ENCODE measurements at places on chromosomes 1 and 21.
A peak's percentile ranks its signal among the peaks of the same experiment; 100 is the strongest.

GRCh38 chr1:198788561-198789064 lies 149.8 kb downstream of the PTPRC start:
- peak; percentile 22 for DNase-seq

- DNase-seq: no peak
These were observed 30.9 kb upstream of the PIGK start for GRCh38 chr1:77250126-77250525.

DNA sequence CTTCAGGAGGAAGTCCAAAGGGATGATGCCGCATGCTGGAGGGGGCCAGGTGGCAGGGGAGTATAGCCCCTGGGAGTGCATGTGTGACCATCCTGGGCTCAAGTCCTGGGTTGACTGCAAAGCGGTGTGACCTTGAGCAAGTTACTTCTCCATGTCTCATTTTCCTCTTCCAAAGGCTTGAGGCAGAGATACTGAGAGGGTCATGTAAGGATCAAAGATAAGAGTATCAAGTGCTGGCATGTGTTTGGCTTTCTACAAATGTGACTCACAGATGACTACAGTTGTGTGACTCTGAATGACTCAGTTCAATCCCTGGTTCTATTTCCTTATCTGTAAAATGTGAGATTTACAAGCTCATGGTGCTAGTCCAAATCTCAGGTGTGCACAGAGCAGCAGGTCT lies 26.1 kb downstream of the PROK1 start:
- DNase-seq: peak; percentile 71

DNA sequence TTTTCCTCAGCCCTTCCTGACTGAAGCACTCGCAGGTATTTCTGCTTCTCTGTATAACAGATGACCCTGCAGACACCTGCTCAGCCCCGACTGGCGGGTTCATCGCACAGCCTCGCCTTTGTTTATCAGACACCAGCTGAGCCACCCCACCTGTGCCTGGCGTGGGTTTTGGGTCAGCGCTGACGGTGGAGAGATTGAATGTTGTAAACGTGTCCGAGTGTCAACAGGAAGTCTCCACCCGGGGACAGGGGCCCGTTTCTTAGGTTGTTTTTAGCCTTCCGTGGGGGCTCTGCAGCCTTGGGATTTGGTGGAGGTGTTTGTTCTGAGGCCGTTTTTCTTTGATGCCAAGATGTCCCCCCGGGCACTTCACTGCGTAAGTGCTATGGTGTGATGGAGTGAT lies 60.1 kb downstream of the COL18A1 start:
- no peak for DNase-seq

DNA sequence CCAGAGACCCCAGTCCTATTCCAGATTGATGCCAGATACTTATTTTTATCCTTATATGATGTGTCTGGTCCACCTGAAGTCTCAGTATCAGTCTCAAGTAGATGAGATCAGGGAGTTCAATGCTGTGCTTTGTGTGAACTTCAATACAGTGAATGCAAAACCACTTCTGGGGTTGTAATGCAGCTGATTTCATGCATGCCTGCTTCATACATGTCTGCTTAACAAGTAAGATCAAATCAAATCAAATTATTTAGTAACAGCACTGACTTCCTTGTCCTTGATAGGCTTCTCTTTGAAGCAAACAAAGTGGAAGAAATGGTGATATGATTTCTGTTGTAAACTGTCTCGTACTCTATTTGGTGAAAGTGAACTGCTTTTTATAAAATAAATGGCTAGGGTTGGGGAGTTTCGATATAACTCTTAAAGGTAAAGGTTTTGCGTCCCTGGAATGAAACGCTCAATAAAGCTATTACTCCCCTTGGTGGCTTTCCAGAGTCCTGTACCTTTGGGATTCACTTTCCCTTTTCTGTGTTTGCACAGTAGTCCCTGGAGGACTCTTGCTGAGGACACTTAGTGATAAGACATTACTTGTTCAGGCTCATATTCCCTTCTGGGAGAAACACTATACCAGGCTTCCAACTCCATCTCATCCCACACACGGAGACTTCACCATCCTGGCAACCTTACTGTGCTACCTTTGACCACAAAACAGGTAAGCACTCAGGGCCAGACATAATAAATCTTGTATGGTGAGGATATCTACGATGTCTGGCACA lies 59.3 kb downstream of the FH start:
- DNase-seq: no peak

- peak; percentile 26 for DNase-seq
These were observed 35.0 kb upstream of the HUNK start for GRCh38 chr21:31837618-31838390.

GRCh38 chr1:32272557-32273390 lies 19.1 kb upstream of the HDAC1 start:
- DNase-seq: no peak

DNA sequence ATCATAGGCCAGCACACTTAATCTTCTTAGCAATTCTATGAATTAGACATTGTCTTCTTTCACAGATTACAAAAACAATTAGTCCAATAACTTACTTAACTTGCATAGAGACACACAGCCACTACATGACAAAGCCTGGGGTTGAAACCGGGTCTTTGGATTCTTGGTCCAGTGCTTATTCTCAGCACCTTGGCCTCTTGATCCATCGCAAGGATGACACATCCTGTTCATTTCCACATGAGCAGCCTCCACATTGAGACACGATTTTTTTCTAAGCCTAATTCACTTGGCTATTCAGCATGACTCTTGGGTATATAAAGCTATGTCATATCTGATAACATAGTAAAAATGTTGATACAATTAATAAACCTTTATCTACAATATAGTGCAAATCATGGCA lies 221.0 kb upstream of the FOXD3 start:
- no peak for DNase-seq

DNA sequence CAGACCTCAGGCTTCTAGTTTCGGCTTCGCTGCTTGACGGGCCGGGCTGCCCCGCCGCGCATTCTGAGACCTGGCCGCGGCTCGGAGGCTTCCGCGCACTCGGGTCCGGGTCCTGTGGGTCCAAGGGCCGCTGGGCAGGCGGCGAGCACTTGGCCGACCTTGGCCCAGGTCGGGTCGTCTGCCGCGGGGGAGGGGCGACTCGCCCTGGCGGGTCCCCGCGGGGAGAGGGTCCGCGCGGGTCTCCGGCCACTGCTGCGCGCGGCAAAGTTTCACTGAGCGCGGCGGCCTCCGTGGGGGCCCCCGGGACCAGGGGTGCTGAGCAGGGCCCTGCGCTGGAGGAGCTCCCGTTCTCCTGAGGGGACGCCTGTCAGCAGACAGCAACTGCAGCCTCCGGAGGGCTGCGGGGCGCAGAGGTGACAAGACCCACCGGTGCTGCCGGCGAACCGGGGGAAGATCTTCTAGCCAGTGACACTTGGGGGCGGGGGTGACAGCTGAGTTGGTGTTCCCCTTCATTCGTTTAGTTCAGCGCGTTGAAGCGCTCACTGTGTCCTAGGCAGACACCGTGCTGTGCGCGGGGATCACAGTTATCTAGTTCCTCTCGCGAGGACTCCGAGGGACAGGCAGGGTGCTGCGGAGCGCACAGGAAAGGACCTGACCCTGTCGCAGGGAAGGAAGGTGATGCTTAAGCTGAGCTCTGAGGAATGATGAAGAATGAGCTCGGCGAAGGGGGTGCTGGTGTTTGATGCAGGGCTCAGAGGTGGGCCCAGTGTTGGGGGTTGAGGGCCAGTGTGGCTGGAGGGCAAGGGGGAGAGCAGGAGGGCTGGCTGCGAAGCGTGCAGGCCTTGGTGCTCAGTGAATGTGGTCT lies 725 bp downstream of the MTFR1L start:
- DNase-seq: peak; percentile 73

DNA sequence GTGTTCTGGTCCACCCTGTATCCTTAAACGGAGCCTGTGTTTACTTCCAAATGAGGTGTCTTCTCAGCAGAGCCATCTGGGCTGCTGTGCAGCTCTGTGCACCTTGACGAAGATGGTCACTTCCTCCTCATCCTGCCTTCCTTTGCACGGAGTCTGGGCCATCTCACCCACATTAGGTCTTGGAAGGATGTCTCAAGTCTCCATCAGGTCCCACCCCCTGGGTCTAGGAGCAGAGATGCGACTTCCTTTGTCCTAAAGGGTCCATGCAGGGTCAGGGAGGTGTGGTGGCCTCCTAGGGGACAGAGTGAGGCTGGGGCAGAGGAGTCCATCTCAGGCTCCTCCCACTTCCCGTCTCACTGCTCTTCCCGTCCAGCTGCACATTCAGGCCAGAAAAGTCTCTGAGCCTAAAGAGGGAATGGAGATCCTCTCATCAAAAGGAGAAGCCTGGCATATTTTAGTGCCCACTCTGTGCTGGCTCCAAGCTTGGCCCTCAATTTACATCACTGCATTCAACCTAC lies 209.2 kb downstream of the MATN1 start:
- no peak for DNase-seq

DNA sequence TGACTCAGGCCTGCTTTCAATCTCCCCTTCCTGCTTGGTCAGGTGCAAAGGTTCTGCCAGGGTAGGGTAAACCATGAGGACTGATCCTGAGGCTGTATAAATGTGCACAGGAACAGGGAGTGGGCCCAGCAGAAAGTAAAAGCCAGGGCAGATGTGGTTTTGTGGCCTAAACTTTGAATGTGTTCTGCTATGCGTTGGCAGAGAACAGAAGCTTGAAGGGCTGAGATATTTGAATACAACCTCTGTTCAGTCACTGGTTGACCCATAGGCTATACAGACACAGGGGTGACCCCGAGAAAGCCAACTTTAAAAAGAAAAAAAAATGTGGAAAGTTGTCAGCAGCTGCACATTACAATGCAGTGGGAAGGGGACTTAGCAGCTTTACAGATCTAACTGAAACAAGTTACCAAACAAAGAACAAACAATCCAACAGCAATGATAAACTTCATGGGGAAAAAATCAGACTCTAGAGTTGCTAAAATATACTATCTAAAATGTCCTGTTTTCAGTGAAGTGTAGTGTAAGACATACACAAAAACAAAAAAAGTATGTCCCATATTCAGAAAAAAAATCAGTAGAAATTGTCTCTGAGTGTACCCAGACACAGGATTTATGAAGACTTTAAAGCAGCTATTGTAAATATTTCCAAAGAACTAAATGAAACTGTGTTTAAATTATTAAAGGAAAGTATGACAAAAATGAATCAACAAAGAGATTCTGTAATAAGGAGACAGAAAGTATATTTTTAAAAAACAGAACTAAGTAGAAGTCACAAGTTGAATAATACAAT lies 216.1 kb downstream of the RPS6KC1 start:
- peak; percentile 20 for DNase-seq

GRCh38 chr1:162197615-162198421 lies 128.3 kb downstream of the NOS1AP start:
- DNase-seq: no peak

- no peak for DNase-seq
These were observed 10.9 kb upstream of the DMRTB1 start for GRCh38 chr1:53448241-53448841.

DNA sequence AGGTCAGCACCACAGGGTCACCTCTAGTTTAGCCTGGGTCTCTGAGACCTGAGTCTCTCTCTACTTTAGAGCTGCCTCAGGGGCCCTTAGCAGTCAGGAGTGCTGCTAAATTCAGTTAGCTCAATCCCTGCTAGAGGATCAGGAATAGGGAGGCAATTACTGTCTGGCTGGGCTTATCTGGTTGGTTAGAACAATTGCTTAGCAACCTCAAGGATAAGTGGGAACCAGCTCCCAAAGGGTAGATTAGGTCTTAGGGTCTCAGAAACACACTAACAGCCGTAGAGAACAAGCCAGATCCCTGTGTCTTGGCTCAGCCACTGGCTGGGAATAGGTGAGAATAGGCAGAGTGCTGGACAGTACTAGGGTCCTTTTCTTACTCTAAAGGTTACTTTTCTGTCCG lies 7.7 kb downstream of the PM20D1 start:
- no peak for DNase-seq

DNA sequence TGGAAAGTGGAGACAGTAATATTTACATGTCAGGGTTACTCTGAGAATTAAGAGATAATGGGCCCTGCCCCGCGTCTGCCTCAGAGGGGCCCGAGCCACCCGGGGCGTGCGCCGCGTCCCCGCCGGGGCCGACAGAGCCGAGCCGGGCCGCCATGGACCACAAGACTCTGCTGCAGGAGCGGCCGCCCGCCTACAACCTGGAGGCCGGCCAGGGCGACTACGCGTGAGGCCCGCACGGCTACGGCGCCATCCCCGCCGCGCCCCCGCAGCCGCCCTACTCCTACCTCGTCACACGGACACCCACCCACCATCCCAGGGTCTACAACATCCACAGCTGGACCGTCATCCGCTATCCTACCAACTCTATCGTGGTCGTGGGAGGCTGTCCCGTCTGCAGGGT lies 35.1 kb upstream of the LRRC39 start:
- no peak for DNase-seq

DNA sequence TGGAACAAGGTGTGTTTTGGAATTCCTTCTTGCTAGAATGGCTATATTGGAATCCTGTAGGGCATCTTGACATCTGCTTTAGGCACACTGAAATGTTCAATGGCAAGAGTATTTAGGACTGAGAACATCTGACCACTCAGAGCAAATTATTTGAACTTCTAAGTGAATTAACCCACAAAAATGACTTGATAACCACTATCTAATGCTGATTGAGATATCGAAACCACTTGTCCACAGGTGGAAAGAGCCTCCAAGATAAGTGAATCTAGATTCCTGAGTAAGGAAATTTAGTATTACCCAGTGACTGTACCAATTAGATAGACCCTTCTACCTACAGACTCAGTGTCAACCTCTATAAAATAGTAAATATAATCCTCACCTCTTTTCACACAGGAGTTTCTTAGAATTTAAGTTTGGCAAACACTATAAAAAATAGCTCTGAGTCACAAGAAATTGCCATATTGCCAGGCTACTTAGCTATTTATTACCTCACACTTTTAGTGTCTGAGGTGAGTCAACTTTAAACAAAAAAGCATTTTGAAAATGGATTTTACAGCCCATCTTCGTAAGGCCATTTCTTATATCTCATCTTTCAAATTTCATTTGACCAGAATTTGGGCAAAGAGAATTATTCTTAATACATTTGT lies 421.8 kb downstream of the PTBP2 start:
- no peak for DNase-seq

- no peak for DNase-seq
These were observed 49.8 kb downstream of the IGSF21 start for GRCh38 chr1:18157352-18157751.

DNA sequence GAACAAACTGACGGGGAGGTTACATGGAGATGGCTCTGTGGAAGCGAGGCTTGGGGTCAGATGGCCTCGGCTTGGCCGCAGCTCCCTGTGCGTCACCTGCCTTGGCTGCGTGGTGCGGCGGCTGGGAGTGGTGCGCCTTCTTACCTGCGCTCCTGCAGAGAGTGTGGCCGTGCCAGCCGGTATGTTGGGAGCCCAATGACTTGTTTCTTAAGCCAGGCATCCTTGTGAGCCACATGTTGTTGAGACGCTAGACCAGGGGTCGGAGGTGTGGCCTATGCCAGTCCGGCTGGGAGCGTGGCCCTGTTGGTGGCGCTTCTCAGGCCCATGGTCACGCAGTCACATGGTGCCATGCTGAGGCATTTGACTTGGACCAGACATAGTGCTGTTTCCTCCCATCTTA lies 10.5 kb downstream of the SLX9 start:
- DNase-seq: no peak

- no peak for DNase-seq
These were observed 182.1 kb downstream of the ETS2 start for GRCh38 chr21:38987633-38988508.

GRCh38 chr1:18238190-18238589 lies 130.6 kb downstream of the IGSF21 start:
- no peak for DNase-seq

- DNase-seq: peak; percentile 56
These were observed 124.9 kb upstream of the TNFSF4 start for GRCh38 chr1:173332026-173332425.
